Chondrocyte (in vitro differentiated cells): ENCODE measurements at places on chromosomes 3 and 15. TPM values are rescaled to one million over a fixed set of nuclear protein-coding genes. Genes with fewer than 3 reads are reported as not detected.

PP2D1 gene
- total RNA-seq: not detected in 3 replicates

CNBP gene
- 130 to 158 TPM (median 138 TPM) in 3 replicates for total RNA-seq

HCN4 gene
- 0.05 TPM in 2 of 3 replicates, not detected in the other for total RNA-seq

GABRG3 gene
- not detected in 3 replicates for total RNA-seq

CHRFAM7A gene
- 1.2 to 5.3 TPM (median 4.4 TPM) in 3 replicates for total RNA-seq

ROBO2 gene
- total RNA-seq: 1.7 to 11.1 TPM (median 2.8 TPM) in 3 replicates

ATXN7 gene
- total RNA-seq: 19.1 to 20.6 TPM (median 19.5 TPM) in 3 replicates

SMCO1 gene
- total RNA-seq: not detected in 3 replicates

DLEC1 gene
- 0.17 to 0.29 TPM (median 0.18 TPM) in 3 replicates for total RNA-seq

TMEM202 gene
- total RNA-seq: not detected in 3 replicates

LEKR1 gene
- 0.45 to 0.59 TPM in 2 of 3 replicates, not detected in the other for total RNA-seq

GABRR3 gene
- not detected in 3 replicates for total RNA-seq

ST8SIA2 gene
- 2.4 to 6.2 TPM (median 4.5 TPM) in 3 replicates for total RNA-seq

FAM174B gene
- total RNA-seq: 11.0 to 24.0 TPM (median 21.9 TPM) in 3 replicates
